ENCODE measurements at places on chromosomes 2 and 18. TPM values are rescaled to one million over a fixed set of nuclear protein-coding genes. Genes with fewer than 3 reads are reported as not detected.

The KATNAL2 gene
- 1.9 TPM for polyA plus RNA-seq

The ASXL2 gene
- polyA plus RNA-seq = 1.7 TPM

The UGT1A4 gene
- not detected for polyA plus RNA-seq

The BCL11A gene
- 4.4 TPM for polyA plus RNA-seq

The CDH2 gene
- polyA plus RNA-seq = 0.15 TPM

The EVX2 gene
- 0.02 TPM for polyA plus RNA-seq

The NR4A2 gene
- 4.1 TPM for polyA plus RNA-seq

The GAREM2 gene
- 1.1 TPM for polyA plus RNA-seq

The SCN1A gene
- polyA plus RNA-seq = 0.07 TPM

The LIMS4 gene
- polyA plus RNA-seq = 2.7 TPM

The PRKCE gene
- polyA plus RNA-seq = 4.0 TPM

Data from pancreas (tissue), 10 donors.